ENCODE measurements at places on chromosomes 7 and 10. TPM values are rescaled to one million over a fixed set of nuclear protein-coding genes. Genes with fewer than 3 reads are reported as not detected.

The PSTK gene
- 2.8 TPM for total RNA-seq

The EVX1 gene
- not detected for total RNA-seq

The NCF1 gene
- 0.78 TPM for total RNA-seq

The PNLIPRP1 gene
- not detected for total RNA-seq

The AGR2 gene
- not detected for total RNA-seq

The CCDC136 gene
- 7.7 TPM for total RNA-seq

GRCh38 chr10:88260329-88261051 lies 322.6 kb downstream of the RNLS start:
- DNase-seq = no peak

GRCh38 chr10:129410688-129411392 lies 56.2 kb upstream of the MGMT start:
- no peak for DNase-seq

DNA sequence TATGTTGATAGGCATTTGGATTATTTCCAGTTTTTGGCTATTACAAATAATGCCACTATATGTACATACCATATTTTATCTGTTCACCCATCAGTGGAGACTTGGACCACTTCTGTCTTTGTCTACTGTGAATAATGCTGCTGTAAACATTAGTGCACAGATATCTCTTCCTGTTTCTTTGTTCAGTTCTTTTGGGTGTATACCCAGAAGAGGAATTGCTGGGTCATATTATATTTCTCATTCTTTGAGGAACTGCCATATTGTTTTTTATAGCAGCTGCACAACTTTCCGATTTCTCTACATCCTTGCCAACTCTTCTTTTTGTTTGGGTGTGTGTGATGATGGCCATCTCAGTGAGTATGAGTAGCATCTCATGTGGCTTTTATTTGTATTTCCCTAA lies 218.0 kb downstream of the LRMDA start:
- no peak for DNase-seq

- DNase-seq = no peak
These were observed 80.9 kb downstream of the UNCX start for GRCh38 chr7:1313613-1314012.

DNA sequence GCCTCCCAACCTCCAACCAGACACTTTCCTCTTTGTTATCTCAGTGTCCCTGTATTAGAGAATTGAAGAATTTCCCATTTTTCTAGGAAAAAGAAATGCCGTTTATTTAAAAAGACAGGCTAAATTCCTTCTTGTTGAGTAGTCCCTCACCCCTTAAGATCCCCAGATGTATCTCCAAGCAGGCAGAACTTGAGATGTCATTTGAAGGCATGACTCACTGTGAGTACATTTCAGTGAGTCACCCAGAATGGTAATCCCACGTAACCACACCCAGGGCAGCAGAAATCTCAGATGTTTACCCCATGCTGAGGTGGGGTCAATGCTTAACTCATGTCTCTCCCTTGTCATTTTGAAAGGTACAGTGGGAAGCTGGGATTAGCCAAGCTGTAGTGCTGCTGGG lies 4.4 kb downstream of the ZNF655 start:
- DNase-seq = peak; percentile 73

- DNase-seq = peak; percentile 87
These were observed 52.0 kb upstream of the SMNDC1 start for GRCh38 chr10:110356628-110357245.

DNA sequence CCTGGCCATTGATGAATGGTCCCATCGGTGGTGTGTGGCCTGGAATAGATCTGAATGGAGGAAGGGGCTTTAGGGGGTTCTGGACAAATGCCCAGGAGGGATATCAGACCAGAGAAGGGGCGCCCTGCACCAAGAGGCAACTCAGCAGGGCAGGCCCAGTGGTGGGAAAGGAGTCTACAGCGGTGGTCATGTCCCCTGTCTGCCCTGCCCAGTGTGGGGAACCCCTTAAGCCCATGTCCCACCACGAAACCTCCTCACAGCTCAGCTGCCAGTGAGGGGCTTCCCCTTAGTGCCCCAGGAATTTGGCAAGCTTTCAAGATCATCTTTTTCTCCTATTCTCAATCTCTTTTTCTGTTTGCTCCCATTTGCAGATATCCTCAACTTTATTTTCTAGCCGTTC lies 14.1 kb upstream of the CCSER2 start:
- DNase-seq = no peak

DNA sequence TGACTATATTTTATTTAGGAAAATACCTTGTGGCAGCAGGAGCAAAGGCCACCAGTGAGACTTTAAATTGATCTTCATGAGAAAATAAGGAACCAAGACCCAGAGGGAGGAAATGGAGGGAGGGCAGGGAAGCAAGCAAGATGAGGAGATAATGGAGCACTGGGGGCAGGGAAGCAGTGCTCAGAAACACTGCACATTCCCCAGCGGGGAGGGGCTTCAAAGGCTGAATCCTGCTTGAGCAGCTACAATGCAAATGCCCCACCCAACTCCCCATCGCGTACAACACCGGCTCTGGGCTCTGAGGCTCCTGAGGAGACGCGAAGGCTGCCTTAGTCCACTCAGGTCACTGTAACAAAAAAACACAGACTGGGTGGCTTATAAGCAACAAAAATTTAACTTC lies 503.8 kb downstream of the GRID1 start:
- no peak for DNase-seq

DNA sequence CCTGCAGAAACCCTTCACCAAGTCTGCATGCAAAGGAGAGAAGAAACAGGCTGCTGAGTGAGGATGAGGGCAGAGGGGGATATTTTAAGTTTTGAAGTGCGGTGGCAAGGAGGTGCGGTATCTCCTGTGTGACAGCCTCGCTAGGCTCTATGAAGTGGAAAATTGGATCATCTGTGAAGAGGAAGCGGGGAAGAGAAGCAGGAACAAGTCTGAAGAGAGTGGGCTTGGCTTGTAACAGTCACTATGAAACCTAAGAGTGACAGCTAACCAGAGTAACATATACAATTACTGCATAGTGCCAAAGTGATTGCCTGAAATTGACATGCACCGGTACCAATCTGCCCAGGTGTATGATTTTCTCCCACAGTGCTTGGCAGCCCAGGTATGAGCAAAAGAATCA lies 287.5 kb upstream of the KLF14 start:
- DNase-seq = no peak
